ENCODE measurements at places on chromosomes 3 and 15.

GRCh38 chr3:148372206-148372875, 325.4 kb upstream of the AGTR1 start:
- DNase-seq, result no peak

GRCh38 chr3:114218006-114218405, 19.4 kb downstream of the ZNF80 start:
- no peak for DNase-seq

GRCh38 chr3:69094467-69095205, 9.9 kb downstream of the ARL6IP5 start:
- DNase-seq, result peak; percentile 49

DNA sequence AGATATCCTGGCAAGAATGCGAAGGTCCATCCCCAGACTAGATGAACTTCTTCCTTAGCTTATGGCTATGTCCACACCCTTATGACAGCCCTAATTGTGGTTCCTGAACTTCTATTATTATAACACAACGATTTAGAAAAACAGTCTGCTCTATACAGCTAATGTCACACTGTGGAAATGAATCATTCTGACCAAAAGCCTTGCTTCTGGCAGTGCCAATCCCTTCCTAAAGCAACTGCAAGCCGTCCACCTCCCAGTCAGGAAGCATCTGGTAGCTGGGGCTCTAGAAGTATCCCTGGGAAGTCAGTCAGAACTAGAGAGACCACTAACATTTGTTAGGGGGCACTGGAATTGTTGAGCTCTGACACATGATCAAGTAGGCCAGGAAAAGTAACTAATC, 45.0 kb downstream of the MYO5A start:
- DNase-seq, result no peak

GRCh38 chr3:142866841-142867631, 21.8 kb downstream of the PCOLCE2 start:
- peak; percentile 43 for DNase-seq

DNA sequence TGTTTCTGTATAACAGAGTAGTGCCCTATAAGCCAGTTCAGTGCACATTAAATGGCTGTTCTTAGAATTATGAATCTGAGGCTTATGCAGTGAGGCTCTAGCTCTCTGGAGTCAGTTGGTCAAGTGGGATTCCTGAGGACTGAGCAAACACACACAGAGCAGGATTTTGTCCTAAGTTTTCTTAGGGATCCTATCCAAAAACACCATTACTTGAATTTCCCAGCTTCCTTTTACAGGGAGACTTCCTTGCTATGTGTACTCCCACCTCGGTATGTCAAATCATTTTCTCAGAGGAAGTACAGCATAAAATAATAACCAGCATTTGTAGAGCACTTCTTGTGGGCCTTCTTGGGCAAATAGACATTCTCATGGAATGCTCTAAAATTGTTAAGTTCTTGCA, 63.1 kb upstream of the GOLGA6B start:
- DNase-seq, result no peak

- DNase-seq, result no peak
Observed at GRCh38 chr15:70523192-70523591, 240.2 kb downstream of the UACA start.

- DNase-seq, result no peak
Observed at GRCh38 chr3:34464646-34465045, 666.2 kb downstream of the PDCD6IP start.

- no peak for DNase-seq
Observed at GRCh38 chr3:28348265-28348628, 274 bp upstream of the ZCWPW2 start.

DNA sequence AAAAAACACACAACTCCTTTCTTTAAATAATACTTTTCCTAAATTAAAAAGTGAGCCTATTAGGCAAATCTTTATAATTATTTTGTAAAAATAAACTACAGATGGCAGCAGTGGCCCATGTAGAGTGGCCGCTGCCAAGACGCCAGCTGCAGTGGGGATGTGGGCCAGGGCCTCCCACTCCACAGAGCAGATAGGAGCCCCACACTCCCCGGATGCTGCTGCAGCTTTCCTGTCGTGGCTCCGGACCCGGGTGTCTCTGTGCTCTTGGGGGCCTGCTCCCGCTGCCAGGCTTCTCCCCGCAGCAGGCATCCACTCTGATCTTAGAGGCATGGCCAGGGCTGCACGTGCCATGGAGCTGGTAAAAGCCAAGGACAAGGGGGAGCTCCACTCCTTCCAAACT, 67.5 kb downstream of the PROS1 start:
- no peak for DNase-seq

DNA sequence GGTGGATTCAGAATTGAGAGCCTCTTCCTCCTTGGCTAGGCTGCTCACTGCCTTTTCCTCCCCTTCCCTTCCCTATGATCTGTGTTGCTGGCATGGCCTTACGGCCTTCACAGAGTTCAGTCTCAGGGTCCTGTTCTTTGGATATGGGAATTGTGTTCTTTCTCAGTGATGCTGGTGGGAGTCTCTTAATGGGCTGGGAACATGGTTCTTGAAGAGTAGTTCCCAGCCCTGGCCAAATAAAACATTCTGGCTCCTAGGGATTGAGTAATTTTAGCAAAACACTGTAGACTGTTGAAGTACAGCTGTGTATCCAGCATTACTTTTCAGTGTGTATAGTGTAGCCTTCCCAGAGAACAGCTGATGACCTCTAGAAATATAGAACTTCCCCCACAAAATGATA, 22.6 kb upstream of the FILIP1L start:
- DNase-seq, result no peak

DNA sequence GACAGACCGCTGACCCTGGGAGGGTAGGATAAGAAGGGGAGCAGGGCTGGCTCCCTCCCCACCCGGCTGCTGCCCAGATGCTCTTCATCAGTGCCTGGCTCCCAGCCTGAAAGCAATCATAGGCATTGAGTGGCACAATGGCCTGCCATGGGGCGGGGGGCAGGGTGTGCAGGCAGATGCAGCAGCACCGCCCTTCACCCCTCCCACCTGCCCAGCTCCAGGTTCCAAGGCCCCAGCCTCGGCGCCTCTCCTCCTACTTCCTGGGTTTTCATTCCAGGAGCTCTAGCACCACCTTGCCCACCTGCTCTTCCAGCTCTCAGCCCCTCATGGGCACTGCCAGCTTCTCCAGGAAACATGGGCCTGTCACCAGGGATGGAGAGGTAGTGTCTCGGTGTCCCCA, 101.7 kb downstream of the MEGF11 start:
- DNase-seq, result no peak

DNA sequence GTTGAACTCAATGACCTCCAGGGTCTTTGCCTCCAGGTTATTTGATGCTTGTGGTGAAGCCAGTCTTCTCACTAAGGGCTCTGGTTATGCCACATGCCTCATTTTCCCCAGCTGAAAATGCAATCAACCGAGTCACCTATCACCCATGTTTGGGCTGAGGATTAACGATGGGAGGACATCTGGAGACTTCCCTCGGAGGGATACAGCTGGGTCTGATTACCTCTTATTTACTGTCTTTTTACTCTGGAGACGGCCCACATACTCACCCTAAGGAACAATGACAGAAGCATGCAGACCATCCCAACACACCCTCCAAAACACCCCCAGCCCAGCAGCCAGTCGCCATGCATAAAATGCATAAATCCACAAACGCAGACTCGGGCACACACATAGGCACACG, 187.4 kb downstream of the OPA1 start:
- no peak for DNase-seq
